CD8-positive, alpha-beta memory T cell (primary cell): ENCODE measurements at places on chromosomes 2 and 18. TPM values are rescaled to one million over a fixed set of nuclear protein-coding genes. Genes with fewer than 3 reads are reported as not detected.

The MAT2A gene
- 376 TPM for total RNA-seq

DNA sequence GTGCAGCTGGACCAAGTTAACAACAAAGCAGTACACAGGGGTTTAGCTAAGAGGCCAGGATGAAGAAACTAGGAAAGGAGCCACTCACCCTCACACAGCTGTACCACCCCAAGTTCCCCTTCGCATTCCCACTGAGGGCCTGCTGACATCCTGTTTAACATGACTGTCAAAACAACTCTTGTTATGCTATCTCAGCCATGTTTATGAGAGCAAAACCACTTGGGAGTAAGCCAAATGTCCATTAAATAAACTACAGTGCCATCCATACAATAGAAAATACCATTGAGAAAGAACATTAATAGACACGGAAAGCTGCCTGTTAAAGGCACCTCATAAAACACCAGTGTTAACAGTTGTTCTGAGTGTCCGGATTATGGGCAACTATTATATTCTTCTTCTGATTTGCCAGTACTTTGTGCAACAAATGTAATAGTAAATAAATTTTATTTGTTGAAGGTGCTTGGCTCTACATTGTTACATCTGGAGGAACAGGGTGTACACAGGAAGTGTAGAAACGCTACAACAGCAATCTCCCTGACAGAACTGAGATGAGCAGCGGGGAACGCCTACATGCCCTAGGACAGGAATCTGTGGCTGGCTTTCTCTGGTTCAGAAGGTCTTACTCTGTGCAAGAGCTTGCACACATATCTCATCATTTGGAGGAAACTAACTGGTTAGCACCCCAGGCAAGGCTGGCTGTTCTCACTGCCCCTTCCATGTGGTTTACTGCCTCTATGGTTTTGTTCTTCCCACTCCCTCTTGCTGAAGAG is 85.6 kb downstream of the EHD3 start:
- no peak overlapping the region for H3K4me3 ChIP-seq
- H3K4me1 ChIP-seq, result peaks cover 43% of the 10 kb centered on the region
- no peak for DNase-seq

- no peaks in the 10 kb centered on the region for H3K36me3 ChIP-seq
- no peaks in the 10 kb centered on the region for H3K27me3 ChIP-seq
- no peak overlapping the region for H3K27ac ChIP-seq
- H3K4me1 ChIP-seq, result no peaks in the 10 kb centered on the region
- H3K4me3 ChIP-seq, result no peak overlapping the region
Observed at GRCh38 chr2:137957033-137957432, 7.2 kb upstream of the HNMT start.

The CERKL gene
- total RNA-seq, result not detected

- no peak overlapping the region for H3K27ac ChIP-seq
- H3K36me3 ChIP-seq, result no peaks in the 10 kb centered on the region
- DNase-seq, result peak; percentile 8
- no peaks in the 10 kb centered on the region for H3K27me3 ChIP-seq
- peak overlapping the region; percentile 62 for H3K4me3 ChIP-seq
Observed at GRCh38 chr18:45775241-45775676, 50.2 kb upstream of the SIGLEC15 start.

The SLC30A3 gene
- 0.33 TPM for total RNA-seq

- H3K27ac ChIP-seq, result no peak overlapping the region
- no peaks in the 10 kb centered on the region for H3K36me3 ChIP-seq
- H3K27me3 ChIP-seq, result no peaks in the 10 kb centered on the region
- no peak for DNase-seq
Observed at GRCh38 chr2:221981912-221982470, 316.8 kb downstream of the PAX3 start.

DNA sequence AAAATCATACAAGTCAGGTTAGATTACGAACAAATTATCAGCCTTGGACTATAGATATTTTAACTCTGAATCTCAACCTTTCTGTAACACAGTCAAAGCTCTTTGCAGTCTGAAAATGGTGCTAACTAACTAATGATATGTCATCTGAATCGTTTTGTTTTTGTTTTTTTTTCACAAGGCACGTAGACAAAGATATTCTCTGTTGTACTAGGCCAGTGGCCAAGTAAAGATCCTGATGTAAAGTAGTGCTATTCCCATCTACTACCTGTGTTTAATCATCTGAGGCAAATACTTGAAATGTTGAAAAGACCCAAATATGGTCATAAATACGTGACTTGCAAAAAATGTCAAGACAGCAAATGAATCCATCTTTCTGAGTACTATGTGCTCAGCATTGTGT is 65.7 kb downstream of the REL start:
- DNase-seq, result no peak
- no peaks in the 10 kb centered on the region for H3K27me3 ChIP-seq
- H3K4me3 ChIP-seq, result no peak overlapping the region
- H3K36me3 ChIP-seq, result no peaks in the 10 kb centered on the region

- no peaks in the 10 kb centered on the region for H3K27me3 ChIP-seq
- no peak overlapping the region for H3K27ac ChIP-seq
- DNase-seq, result no peak
- no peak overlapping the region for H3K4me3 ChIP-seq
- H3K4me1 ChIP-seq, result no peaks in the 10 kb centered on the region
Observed at GRCh38 chr2:28263690-28264089, 129.0 kb upstream of the FOSL2 start.

DNA sequence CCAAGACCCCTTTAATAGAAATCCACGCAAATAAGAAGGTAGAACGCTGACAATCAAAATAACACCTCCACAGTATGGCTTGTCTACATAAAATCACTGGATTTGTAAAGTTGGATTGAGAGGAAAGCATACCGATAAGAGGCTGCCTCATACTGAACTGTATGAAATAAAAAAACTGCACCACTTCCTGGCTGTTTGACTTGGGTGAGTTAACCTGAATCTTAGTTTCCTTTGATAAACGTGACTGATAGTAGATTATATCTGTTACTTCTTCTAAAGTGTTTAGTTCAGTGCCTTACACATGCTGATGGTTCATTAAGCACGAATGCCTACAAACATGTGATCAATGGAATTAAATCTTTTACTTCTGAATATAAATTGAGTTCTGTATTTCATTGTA is 140.4 kb upstream of the RNF152 start:
- H3K36me3 ChIP-seq, result no peaks in the 10 kb centered on the region
- H3K27me3 ChIP-seq, result no peaks in the 10 kb centered on the region
- DNase-seq, result no peak
- peaks cover 5% of the 10 kb centered on the region for H3K4me1 ChIP-seq

The LYG2 gene
- total RNA-seq, result not detected

- DNase-seq, result peak; percentile 67
- no peaks in the 10 kb centered on the region for H3K36me3 ChIP-seq
- peak overlapping the region; percentile 99 for H3K4me3 ChIP-seq
- peaks cover 53% of the 10 kb centered on the region for H3K4me1 ChIP-seq
Observed at GRCh38 chr2:225041207-225041850, 939 bp downstream of the DOCK10 start.

DNA sequence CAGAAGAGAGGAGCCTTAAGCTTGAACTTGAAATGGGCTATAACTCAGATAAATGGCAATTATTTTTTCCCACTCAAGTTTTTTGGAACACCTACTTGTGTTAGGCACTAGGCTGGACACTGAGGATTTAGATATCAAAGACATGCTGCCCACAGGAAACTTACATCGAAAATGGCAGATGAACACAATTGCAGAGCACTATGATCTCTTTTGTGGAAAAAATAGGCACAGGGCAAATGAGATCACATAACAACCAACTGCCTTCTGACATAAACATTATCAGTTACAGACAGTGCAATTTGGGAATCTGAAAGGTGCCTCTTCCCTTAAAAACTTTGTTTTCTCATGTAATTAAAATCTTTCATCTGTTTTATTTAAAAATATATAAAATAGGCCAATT is 3.8 kb upstream of the IRS1 start:
- H3K4me3 ChIP-seq, result no peak overlapping the region
- peaks cover 15% of the 10 kb centered on the region for H3K4me1 ChIP-seq
- no peaks in the 10 kb centered on the region for H3K27me3 ChIP-seq
- H3K27ac ChIP-seq, result no peak overlapping the region
- H3K36me3 ChIP-seq, result no peaks in the 10 kb centered on the region

The SLC9A4 gene
- total RNA-seq, result not detected

GRCh38 chr2:204207866-204208265 is 271.3 kb downstream of the ICOS start:
- H3K27ac ChIP-seq, result no peak overlapping the region
- no peak for DNase-seq
- no peaks in the 10 kb centered on the region for H3K27me3 ChIP-seq
- H3K36me3 ChIP-seq, result no peaks in the 10 kb centered on the region
- H3K4me3 ChIP-seq, result no peak overlapping the region
- H3K4me1 ChIP-seq, result no peaks in the 10 kb centered on the region

GRCh38 chr2:84449711-84450110 is 9.4 kb downstream of the SUCLG1 start:
- peaks cover 5% of the 10 kb centered on the region for H3K36me3 ChIP-seq
- H3K27me3 ChIP-seq, result no peaks in the 10 kb centered on the region
- H3K4me1 ChIP-seq, result peaks cover 26% of the 10 kb centered on the region

The CD8B2 gene
- 3.6 TPM for total RNA-seq

The CCDC150 gene
- total RNA-seq, result 7.9 TPM

DNA sequence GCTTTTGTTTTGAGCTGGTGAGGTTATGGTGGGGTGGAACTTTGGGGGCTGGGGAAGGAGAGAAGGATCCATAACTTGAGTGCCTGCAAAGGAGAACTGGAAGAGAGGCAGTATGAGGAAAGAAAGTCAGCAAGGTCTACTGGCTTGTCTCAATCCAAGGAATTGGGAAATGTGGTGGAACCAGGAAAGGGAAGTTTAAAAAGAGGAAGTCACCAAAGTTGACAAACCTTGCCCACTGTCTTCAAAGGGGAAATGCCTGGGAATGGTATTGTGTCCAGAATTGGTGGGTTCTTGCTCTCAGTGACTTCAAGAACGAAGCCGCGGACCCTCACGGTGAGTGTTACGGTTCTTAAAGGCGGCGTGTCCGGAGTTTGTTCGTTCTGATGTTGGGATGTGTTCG is 304.1 kb upstream of the FAM98A start:
- no peak overlapping the region for H3K4me3 ChIP-seq
- no peak for DNase-seq
- H3K27me3 ChIP-seq, result no peaks in the 10 kb centered on the region
- no peak overlapping the region for H3K27ac ChIP-seq
- H3K4me1 ChIP-seq, result no peaks in the 10 kb centered on the region

DNA sequence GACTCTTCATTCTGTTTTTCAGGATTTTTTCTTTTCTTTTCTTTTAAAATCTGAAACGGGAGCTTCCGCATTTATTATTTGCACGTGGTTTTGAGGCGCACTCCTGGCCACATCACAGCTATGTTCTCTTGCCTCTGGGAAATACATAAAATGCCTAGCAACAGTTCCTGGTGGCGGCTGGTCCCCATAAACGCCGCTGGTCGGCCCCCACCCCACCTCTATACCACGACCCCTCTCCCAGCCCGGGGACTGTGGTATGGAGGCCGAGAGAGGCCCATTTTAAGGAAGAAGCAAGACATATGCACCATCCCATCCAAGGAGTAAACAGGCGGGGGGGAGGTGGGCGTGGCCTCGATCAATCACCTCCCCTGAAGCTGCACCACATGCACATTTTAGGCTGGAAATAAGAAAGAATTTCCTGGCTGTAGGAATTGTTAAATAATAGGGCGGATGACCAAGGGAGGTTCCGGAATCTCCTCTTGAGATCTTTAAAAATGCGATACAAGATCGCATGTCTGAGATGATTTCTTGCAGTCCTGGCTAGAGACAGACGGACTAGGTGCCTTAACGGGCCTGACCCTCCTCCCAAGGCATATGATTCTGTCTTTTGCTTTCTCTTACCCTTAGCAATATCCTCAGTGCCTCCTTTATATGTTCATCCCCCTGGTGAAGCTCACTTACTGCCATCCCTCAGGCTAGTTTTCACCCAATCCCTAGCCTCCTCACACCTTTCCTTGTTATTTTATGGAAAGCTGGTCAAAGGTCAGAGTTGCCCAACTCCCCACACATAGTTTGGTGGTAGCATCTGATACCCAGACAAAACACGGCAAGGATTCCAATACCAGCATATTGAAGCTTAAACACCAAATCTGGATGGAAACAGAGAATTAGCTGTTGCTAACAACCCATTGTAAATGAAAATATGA is 82.4 kb downstream of the BCL2 start:
- H3K36me3 ChIP-seq, result no peaks in the 10 kb centered on the region
- no peak overlapping the region for H3K27ac ChIP-seq
- H3K4me3 ChIP-seq, result no peak overlapping the region
- DNase-seq, result no peak

DNA sequence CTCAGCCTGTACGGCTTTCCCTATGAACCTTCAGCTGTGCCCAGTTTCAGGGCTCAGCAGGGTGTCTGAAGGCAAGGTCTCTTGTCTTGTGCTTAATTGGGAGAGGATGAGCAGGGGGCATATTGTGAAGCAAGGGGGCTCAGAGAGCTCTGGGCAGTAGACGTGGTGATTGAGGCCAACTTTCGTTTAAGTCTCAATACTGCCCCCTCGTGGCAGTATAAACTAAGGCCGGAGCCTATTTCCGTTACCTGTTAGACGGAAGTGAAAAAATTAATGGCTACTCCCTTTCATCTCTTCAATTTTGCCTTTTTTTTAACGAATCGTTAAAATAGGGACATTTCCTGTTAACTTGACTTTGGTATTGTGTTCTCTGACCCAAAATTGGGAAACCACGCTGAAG is 193.4 kb downstream of the TDRD15 start:
- DNase-seq, result no peak
- H3K27me3 ChIP-seq, result no peaks in the 10 kb centered on the region
- H3K4me1 ChIP-seq, result no peaks in the 10 kb centered on the region
- H3K36me3 ChIP-seq, result no peaks in the 10 kb centered on the region
- H3K27ac ChIP-seq, result no peak overlapping the region

DNA sequence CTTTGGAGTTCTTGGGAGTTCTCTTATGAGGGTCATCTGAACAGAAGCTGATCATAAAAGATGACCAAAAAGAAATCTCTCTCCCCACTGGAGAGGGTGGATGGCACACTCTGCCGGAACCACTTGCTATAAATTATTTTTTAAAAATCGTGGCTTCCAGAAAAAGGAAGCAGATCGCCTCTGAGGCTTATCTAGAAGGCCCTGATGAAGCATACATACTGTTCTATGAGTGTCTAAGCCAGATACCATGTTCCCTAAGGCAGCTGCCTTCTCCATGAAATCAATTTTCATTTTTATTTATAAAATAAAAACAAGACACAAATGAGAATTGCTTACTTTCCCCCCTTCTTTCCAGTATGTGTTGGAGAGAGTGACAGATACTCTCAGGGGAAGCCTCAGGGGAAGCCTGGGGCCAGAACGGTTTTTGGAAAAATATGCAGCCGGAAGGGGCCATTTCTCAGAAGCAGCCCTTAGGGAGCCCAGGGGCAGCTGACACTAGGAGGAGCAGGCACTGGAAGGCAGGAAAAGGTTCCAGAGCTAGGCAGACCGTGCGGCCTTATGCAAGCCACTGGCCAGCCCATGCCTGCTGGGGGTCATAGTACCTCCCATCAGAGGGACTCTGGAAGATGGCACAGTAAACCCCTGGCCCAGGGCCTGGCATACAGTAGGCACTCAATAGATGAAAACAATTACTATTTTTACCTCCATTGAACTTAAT is 130.6 kb downstream of the CABLES1 start:
- no peak overlapping the region for H3K4me3 ChIP-seq
- peaks cover 11% of the 10 kb centered on the region for H3K4me1 ChIP-seq
- DNase-seq, result no peak
- no peaks in the 10 kb centered on the region for H3K36me3 ChIP-seq
